ENCODE measurements at places on chromosomes 7 and 10.

GRCh38 chr7:18753972-18754610, 258.5 kb downstream of the HDAC9 start:
- DNase-seq = no peak

DNA sequence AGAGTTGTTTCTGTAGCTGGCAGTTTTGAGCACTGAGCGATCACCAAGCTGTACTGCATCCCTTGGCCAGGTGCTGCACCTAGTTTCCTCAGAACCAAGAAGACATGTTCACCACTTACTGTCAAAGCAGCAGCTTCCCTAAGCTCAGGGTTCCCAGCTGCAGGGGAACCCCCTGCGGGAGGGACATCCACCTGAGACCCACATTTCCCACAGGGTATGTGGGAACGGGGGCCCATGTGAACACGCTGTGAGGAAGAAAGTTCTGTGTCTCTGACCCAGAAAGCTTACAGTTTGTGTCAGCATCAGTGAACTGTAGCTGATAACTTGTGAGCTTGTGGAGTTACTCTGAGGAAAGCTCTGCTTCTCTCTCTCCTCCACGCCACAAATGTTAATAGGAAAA, 436.8 kb upstream of the IGFBP3 start:
- no peak for DNase-seq

DNA sequence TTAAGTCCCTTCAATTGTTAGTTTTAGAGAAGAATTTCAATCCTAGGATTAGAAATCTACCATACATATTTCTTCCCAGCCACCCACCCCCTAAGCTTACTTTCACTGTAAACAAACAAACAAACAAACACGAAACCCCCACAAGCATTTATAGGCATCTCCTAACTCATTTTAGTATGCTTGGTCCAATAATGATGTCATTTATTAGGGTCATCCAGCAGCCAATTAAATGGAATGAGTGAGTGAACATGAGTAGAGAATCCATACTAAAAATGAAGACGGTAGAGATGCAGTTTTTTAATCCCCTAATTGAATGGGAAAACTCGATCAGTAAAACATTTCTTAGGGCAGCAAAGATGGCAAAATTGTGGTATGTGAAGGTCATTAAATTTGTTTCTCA, 3.2 kb downstream of the TAC1 start:
- no peak for DNase-seq

DNA sequence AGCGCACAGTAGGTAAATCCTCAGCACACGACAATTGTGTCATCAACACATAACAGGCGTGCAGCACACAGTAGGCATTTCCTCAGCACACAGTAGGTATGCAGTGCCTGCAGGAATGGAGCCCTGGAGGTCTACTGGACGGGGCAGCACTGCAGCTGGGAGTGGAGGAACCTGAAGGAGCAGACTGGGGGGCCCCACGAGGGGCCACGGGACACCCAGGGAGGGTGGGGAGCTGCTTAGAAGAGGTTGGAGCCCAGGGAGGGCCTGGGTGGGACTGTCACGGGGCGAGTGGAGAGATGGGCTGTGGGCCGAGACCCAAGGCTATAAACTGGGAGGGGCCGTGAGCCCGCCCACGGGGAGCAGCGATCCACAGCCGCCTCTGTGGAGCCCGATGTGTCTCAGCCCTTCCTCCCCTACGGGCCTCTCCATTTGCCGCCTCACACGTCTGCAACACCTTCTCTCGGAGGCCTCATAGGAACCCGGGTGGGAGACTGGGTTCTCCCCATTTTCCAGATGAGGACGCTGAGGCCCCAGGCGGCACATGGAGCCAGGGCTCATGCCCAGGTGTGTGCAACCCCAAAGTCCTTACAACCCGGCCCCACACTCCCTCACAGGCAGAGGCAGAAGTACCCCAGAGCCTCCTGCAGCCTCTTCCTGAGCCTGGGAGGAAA, 101.5 kb downstream of the MICALL2 start:
- DNase-seq = no peak

DNA sequence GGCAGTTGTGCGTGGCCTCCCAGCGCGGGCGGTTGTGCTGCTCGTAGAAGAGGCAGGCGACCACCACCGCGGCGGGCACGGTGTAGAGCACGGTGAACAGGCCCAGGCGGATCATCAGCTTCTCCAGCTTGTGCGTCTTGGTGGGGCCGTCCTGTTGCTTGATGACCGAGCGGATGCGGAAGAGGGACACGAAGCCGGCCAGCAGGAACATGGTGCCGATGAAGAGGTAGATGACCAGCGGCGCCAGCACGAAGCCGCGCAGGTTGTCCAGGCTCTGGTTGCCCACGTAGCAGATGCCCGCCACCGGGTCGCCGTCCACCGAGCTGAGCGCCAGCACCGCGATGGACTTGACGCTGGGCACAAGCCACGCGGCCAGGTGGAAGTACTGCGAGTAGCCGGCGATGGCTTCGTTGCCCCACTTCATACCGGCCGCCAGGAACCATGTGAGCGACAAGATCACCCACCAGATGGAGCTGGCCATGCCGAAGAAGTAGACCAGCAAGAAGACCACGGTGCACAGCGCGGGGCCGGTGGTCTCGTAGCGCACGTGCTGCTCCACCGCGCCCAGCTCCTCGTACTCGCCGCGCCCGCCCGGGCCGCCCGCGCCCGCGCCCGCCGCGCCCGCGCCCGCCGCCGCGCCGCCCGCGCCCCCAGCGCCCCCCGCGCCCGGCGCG, 2.2 kb downstream of the FZD8 start:
- DNase-seq = no peak

GRCh38 chr10:9018195-9019173, 964.0 kb downstream of the GATA3 start:
- DNase-seq = no peak

DNA sequence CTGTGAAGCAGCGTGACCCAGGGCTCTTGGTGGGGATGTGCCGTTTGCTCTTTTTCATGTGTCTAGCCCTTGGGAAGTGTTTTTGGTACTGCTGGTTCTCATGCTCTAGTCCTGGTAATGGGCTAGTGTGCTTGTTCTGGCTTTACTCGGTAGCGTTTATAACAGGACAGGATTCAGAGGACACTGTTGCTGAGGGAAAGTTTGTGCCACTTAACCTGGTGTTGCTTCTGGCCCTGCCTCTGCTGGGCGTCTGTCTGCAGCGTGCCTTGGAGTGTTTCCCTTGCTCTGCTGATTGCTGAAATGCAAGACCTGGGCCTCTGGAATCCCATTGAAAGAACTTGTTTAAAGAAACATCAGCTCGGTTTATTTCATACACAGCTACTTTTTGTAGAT, 35.0 kb downstream of the INPP5A start:
- DNase-seq = no peak

DNA sequence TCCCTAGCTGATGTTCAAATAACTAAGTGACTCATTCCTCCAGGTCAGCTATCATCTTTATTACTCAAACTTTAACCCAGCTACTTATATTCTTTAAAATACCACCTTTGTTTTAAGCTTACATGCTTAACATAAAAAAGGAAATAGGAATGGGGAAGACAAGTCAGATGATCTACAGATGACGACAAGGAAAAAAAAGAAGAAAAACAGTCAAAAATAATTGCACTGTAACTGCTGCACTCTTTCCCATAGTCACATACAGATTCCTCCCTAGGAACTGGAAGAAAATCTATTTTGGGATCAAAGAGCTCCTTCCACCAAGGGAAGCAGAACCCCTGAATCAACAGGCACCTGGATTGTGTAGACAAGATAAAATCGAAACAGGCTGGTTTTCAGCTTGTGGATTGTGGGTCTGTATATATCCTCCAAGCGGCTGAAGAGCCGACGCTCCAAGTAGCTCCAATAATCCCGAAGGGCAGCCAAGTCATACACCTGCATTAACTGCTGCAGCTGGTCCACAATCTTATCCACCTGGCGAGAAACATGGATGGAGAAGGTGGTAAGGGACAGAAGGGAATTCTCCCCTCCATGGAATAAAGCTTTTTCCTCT, 2.0 kb downstream of the WDR91 start:
- DNase-seq = no peak

DNA sequence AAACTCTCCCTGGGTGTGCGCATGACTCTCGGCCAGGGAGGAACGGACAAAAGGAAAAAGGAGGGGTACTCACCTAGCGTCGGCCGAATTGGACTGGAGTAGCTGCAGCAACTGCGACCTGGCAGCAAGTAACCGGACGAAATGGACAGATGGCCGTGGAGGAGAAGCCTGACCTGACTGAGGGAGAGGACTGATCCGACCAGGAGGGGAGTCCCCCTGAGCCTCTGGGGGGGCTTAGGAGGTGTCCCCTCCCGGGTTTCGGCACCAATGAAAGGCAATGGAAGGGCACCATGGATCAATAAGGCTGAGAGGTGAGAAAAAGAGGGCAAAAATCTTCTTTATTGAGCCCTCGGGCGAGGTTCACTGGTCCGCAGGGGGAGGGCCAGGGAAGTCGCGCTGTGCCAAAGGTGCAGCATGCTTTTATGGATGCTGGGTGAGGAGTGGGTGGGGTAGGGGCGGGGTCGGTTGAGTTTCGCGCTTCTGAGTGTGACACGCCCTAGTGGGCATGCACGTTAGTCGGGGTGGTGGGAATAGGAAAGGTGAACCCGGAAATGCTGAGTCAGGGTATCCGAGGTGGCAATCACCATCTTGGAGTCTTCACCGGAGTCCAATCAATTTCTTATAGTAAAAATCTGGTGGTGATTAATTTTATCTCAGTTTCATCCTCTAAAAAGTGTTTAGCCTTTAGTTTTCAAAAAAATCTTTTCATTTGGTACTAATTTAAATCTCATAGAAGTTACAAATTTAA, 638.5 kb upstream of the DPP6 start:
- no peak for DNase-seq

DNA sequence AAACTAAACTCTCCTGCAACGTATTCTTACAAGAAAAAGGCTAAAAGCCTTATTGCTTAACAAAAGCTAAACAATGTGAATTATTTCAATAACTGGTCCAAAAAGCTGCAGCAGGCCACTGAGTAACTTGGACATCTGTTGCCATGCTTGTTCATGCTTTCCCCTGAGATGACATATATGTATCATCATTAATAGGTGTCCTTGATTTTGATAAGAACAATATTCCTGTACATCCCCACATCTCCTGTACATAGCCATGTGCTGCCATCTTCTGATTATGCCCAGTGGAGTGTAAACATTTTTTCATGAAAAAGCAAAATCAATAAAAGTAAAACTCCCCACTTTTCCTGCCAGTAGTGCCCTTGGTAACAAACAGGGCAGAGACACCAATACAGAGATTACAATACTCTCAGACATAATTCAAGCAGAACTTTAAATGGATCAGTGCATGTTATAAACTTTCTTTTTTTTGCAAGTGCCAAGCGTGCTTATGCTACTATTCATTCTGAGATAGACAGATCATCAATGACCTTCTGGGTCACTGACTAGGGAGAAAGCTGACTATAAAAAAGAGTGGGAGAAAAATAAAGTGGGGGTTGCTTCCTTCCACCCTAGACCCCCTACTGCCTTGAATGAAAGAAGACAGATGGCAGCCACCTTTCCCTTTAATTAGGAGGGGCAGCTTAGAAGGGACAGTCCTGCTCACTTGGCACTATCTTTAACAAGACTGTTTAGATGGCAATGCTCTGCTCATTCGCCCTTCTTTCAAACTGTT, 205.5 kb upstream of the KLF14 start:
- DNase-seq = no peak

DNA sequence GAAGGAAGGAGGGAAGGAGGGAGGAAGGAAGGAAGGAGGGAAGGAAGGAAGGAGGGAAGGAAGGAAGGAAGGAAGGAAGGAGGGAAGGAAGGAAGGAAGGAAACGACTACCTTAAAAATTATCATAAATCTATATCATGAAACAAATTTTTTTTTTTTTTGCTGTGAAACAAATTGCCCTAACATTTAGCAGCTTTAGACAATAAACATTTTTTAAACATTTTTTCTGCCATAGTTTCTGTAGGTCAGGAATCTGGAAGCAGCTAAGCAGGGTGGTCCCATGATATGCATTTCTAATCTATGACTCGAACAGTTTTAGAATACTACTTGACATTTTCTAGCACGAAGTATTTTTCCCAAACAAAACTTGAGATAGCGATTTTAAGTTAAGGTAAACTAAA, 42.9 kb upstream of the TSPAN13 start:
- no peak for DNase-seq

DNA sequence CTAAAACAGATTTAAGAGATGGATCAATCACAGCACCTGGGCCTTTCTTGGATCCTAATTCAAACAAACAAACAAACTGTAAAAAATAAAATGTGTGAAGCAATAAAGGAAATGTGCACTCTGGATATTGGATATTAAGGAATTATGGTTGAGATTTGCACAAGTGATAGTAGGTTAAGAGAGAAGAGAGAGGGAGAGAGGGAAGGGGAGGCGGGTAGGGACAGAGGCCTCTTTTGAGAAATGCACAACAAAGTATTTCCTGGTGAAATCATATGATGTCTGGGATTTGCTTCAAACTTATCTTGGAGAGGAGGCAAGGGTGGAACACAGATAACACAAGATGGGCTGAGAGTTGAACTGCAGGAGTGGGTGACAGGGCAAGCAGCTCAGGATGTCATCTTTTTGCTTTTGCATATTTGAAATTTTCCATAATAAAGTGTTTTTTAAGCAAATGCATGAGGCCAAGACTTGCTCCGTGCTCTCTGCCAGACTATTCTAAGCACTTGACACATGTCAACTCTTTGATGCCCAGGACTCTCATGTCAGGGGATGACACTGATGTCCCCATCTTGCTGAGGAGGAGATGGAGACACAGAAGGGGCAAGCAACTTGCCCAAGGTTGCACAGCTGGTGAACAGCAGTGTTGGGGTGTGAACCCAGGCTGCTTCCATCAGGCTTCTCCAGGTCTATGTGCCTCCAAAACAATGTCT, 9.1 kb upstream of the AEBP1 start:
- DNase-seq = no peak

DNA sequence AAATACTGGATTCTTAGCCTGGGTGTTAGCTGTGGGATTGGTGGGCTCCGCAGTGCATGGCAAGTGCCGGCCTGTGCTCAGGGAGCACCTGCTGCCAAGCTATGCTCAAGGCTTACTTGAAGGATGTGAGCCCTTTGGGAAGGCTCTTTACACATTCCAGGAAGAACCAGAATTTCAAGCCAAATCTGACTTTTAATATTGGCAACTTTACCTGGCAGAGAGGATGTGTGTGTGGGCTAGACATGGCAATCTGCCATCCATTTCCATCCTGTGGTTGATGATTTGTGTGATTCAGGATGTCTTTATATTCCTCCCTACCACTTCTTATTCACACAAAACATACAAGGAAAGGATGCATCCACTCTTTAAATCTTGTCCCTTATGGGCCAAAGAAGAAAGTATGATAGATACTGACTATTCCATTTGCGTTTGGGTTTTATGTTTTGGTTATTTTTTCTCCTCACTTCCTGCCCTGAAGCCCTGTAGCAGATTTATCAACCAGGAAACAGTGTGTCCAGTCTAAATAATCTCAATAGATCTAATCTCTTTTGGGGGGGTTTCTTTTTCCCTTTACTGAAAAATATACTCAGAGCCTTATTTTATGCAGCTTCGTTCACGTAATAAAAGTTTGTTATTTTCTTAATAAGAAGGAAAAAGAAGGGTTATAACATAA, 247.1 kb downstream of the COBL start:
- no peak for DNase-seq

DNA sequence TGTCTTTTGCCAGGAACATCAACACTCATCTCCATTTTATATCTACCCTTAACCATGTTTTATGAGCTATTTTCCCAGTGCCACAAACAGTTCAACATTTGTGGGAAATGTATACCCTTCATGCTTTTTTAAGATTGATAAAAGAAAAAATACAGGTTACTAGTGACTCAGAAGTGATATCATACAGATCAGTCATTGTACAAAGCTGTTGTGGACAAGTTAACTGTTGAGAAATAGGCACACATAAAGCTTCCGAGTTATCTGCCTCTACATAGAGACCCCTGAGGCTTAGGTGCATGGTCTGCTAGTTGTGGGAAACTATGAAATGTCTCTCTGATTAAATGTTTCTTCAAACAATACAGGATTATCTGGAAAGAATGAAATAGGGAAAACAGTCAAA, 96.3 kb downstream of the LSM5 start:
- no peak for DNase-seq

- peak; percentile 20 for DNase-seq
These were observed 21.8 kb upstream of the SMNDC1 start for GRCh38 chr10:110326351-110327032.
